Stimulated activated CD4-positive, alpha-beta T cell treated with anti-CD3 and anti-CD28 coated beads, Interleukin-1b, Interleukin-23, amount 100 ng/mL, for 1 hour (primary cell): ENCODE measurements at places on chromosomes 4 and X.

GRCh38 chr4:111718763-111719559 is 426.3 kb upstream of the FAM241A start:
- DNase-seq = no peak

- DNase-seq = no peak
Measured at GRCh38 chr4:72951628-72952027, 117.9 kb downstream of the COX18 start.

DNA sequence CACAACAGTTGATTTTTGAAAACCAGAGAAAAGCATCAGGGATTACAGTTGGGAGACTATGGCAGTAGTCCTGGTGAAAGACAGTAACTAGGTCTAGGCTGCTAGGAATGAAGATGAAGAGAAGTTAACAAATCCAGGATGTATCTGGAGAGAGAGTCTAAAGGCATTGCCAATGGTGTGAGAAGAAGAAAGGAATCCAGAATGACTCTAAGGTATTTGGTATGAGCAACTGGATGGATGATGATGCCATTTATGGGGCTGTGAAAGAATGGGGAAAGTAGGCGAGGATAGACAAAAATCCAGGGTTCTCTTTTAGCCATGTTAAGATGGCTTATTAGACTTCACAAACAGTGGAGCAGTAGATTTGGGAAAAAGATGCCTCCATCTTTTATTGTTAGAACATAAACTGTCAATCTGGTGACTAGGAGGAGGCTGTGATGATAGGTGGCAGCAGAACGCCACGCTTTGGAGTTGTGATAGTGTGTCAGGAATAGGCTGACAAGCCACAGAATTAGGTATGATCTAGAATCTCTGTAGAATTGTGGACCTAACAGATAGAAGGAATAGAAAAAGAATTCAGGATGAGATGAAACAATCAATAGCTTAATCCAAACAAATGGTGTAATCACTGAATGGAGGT is 27.3 kb upstream of the JADE1 start:
- DNase-seq = peak; percentile 24

DNA sequence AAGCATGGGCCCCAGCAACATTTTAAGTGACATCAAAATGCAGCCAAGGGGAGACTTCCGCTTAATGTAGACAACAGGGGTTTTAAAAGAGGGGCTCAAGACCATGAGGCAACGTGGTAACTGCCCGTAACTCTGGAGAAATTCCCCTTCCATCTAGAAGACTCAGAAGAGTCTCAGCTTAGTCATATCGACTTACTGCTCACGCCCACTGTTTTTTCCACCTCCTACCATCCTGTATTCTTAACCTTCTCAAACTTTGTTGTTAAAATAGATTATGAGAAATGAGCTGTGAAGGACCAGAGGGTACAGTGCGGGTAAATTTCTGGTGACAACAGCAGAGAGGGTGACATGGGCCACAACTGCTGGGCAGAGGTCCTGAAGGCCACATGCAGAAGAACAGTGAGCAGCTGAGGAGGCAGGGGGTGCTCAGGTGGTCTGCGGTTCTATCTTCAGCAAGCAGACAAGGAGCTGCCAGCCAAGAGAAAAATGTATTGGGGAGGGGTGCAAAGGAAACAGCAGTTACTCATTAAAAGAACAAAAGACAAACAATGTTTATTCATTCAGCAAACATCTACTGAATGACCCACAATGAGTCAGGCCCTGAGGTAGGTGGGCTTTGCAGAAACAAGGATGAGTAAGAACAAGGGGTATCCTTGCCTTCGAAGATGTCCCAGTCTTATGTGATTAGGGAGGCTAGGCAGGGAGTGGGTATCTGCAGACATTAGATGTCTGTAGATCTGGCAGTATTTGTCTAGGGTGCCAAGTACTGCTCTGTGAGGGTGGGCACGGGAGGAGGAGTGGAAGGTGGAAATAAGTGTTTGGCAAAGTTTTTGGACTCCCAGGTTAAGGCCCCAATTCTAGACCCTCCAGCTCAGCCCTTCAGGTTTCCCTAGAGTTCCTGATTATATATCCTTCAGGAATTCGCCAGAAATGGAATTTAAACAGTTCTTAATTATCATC is 175.3 kb downstream of the TSPAN5 start:
- DNase-seq = no peak

DNA sequence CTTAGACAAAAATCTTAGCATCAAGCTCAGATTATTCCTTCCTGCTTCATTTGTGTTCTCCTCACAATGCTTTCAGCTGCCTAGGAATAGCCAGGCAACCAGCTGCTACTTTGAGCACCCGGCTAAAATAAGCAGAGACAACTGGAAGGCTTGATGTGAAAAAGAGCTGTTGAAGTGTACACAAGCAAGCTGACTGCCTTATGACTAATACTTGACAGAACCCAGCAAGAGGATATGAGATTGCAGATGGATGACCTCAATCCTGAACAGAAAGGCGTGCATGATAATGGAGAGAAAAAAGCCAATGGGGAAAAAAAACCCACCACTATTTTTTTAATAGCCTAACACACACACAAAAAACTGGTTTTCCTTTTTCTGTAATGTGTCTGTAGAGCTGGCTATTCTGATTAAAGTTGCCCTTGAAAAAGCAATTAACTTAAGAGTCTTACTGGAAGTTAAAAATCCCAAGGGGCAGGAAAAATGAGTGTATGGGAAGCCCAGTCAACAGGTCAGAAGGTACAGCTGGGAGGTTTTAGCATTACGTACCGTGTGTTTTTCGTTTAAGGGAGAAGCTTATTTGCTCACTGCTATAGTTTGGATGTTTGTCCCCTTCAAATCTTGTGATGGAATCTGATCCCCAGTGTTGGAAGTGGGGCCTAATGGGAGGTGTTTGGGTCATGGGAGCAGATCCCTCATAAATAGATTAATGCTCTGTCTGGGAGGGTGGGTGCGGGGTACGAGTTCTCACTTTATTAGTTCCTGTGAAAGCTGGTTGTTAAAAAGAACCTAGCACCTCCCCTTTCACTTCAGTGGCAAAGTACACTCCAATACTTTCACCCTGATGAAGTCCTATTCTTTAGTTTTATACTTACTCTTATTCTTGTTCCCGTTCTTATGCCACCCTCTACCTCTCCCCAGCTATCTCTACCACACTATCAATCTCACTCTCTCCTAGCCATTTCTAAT is 37.1 kb upstream of the HERC6 start:
- no peak for DNase-seq

DNA sequence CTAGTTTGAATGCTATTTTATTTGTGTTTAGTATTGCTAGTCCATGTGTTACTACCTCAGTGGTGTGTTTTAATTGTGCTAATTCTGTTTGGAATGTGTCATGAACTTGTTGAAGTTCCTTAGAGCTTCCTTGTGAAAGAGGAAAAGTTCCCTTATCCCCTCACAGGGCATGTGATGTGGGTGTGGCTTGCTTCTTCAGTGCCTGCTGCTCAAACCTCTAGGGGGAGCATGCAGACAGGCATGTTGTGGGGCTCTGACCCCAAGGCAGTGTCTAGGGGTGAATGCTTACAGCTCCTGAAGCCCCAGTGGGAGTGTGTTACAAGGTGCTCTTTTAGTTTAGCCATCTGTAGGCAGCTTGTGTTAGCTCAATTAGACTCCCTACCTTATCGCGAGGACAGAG is 86.5 kb downstream of the MAGED4 start:
- DNase-seq = no peak

GRCh38 chr4:84379917-84380641 is 119.0 kb downstream of the NKX6-1 start:
- DNase-seq = no peak

GRCh38 chr4:7516773-7517144 is 82.0 kb upstream of the PSAPL1 start:
- DNase-seq = no peak

DNA sequence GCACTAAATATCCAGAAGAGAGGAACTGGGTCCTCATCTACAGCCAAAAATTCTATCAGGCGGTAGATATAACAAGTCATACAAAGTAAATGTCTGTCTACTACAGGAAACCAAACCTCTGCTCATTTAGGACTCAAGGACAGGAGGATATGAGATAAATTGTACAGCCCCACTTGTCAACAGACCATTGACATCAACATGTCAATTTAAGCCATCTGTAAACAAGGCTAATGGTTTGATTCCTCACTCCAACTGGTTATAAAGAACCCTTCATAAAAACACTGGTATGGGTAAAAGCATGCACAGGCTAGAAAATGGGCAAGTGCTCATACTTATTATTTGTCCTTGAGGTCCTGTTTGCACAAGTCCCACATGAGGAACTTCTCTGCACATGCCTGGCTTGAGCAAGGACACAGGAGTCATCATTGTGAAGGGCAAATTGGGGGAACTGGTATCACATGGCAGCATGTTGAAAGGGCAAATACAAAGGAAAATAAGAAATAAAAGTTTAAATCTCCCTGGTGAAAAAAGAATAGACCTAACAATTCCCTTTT is 13.2 kb downstream of the RTL8B start:
- DNase-seq = no peak

GRCh38 chr4:173091362-173091761 is 77.2 kb upstream of the GALNT7 start:
- DNase-seq = no peak

GRCh38 chrX:43108828-43109227 is 330.9 kb upstream of the PPP1R2C start:
- no peak for DNase-seq

DNA sequence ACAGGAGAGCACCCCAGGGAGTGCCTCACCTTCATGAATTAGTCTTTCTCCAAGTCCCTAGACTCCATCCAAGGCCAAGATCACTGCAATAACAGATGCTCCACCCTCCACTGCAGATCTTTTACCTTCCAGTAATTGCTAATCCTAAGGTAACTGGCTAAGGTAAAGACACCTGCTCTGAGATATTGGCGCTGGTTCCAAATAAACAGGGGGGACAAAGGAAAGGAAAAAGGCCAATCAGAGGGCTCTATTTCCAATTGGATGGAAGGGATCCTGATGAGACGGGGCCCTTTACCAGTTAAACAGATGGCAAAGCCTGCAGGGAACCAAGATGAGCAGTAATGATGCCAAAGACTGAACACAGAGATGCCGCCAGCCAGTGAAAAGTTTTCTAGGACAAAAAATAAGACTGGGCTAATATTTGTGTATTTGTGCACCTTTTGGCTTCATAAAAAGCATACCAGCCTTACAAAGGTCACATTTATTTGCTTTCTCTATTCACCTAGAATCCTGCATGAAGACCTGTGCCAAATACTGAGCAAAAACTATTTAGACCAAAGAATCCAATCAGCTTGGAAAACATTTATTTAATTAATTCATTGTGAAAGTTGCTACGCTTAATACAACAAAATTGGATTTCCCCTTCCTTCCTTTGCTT is 148.5 kb downstream of the PPP3CA start:
- DNase-seq = no peak
